Prostate gland (tissue), 2 donors: ENCODE measurements at places on chromosomes 3 and 15.

DNA sequence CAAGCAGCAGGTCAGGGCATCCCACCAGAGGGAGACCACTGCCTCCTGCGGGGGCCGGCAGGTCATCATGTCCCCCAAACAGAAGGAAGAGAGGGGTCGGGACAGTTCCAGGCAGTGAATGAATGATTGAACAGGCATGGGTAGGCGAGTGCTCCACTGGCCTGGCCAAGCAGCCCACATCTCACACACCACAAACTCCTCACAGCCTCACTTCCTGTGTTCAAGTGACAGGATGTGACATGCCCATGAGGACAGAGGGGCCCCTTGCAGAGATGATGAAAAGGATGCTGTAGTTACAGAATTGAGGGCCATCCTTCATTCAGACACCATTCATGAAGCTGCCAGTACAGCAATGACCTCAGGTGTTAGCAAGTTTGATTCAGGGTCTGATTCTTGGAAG, 3.7 kb downstream of the IQSEC1 start:
- no peak for DNase-seq

- no peak for DNase-seq
These were observed 14.0 kb upstream of the SKIC8 start for GRCh38 chr15:78313383-78313782.

- DNase-seq, result no peak
These were observed 57.8 kb downstream of the IMPG2 start for GRCh38 chr3:101262393-101263240.

GRCh38 chr3:152745646-152746045, 89.3 kb upstream of the P2RY1 start:
- DNase-seq, result no peak

DNA sequence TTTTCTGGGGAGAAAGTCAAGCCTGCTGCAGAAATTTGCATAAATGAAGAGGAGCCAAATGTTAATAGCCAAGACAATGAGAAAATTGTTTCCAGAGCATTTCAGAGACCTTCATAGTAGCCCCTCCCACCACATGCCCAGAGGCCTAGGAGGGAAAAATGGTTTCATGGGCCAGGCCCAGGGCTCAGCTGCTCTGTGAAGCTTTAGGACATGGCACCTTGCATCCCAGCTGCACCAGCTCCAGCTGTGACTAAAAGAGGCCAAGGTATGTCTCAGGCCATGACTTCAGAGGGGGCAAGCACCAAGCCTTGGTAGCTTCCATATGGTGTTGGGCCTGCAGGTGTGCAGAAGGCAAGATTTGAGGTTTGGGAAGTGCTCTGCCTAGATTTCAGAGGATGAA, 258.8 kb upstream of the SATB1 start:
- DNase-seq, result no peak

DNA sequence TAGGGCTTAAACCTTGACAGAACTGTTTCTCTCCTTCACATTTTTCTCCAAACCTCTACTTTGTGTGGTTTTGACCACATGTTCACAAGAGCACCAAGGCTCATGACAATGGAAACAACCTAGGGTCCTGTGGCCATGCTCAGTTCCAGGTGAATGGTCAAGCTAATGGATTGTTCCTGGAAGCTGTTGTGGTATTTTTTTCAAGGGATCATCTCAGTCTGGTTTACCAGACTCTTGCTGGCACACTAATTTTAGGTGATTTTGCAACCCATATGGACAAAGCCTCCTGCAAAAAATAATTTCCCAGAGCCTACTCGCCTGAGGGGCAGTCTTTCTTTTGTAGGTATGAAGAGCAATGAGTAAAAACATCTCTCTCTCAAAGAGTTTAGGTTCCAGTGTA, 67.2 kb downstream of the LSAMP start:
- no peak for DNase-seq

- no peak for DNase-seq
These were observed 101.8 kb upstream of the THSD4 start for GRCh38 chr15:71013446-71013845.

DNA sequence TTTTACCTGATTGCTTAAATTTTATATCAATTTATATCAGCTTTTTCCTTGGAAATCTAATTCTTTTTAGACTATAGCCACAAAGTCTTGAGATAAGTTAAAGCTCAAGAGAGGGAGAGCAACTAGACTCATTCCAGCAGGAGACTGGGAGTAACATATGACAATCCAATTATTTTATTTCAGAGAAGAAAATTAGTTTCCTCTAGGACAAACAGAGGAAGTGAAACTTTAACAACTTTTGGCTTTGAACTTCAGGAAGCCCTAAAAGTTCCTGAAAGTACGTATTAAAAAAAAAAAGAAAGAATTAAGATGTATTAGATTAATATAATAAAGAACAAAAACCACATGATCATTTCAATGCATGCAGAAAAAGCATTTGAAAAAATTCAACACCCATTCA, 13.9 kb upstream of the UBE2E2 start:
- DNase-seq, result no peak

- DNase-seq, result no peak
These were observed 443.2 kb upstream of the AZI2 start for GRCh38 chr3:28791713-28792255.

DNA sequence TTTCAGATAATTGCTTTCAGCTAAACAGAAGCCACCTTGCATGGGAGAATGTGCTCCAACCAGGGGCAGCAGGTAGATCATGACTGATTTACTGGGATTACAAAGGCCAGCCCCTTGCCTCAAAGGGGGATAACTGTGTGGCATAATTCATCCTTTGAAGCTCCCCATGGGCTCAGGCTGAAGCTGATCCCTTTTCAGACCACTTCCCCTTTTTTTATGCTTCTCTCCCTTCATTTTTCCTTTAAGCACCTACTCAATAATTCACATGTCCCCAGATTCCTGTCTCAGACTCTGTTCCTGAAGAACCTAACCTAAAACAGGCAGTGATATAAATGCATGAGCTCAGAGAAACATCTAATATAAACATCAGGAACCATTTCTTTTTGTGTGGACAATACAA, 8.2 kb upstream of the MYRIP start:
- DNase-seq, result no peak

DNA sequence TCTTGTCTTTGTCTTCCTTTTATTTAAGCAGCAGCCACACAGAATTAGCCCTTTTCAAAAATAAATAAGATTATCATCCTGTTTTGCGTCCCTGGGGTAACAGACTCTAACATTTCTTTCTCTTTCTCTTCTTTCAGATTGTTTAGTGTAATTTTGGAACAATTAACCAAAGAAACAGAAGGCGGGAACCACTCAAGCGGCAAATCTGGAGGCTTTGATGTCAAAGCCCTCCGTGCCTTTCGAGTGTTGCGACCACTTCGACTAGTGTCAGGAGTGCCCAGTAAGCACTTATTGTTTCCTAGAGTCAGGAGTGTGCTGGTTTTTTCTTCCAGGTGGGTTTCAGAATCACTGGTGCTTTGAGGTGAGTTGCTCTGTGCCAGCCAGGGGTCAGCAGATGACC, 165.6 kb downstream of the CACNA1D start:
- no peak for DNase-seq

GRCh38 chr3:5238545-5238944, 51.0 kb downstream of the EDEM1 start:
- DNase-seq, result no peak

GRCh38 chr15:65599677-65600076, 11.3 kb downstream of the INTS14 start:
- DNase-seq, result no peak
